ENCODE measurements at places on chromosomes 6 and 20. TPM values are rescaled to one million over a fixed set of nuclear protein-coding genes. Genes with fewer than 3 reads are reported as not detected.

DNA sequence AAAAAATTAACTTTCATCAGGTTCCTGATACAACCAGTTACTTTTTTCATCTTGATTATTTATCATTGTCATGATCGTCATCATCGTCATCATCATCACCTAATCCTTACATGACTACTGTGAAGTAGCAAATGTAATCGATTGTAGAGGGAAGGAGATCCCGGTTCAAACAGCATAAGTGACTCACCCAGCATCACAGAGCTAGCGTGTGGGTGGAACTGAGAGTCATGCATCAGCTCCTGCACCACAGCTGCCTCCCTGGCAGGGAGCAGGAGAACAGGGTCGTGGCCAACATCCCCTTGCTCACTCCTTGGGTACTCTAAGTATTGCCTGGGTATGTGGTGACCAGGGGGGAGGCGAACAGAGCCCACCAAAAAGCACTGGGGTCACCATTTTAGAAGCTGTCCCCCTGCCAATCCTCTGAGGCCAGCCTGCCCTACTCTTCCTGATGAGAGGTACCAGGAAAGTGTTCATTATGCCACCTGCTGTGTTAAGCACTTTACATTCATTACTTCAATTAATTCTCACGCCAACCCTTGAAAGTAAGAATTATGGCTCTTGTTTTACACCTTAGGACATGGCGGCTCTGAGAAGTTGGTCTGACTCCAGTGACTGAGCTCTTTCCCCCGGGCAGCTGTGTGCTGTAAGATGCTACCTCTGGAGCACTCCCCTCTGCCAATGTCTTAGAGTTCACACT lies 425.2 kb downstream of the CD83 start:
- H3K4me3 ChIP-seq, result no peak overlapping the region
- no peaks in the 10 kb centered on the region for H3K36me3 ChIP-seq
- no peak overlapping the region for H3K27ac ChIP-seq
- H3K4me1 ChIP-seq, result peaks cover 4% of the 10 kb centered on the region
- no peaks in the 10 kb centered on the region for H3K27me3 ChIP-seq
- DNase-seq, result no peak

DNA sequence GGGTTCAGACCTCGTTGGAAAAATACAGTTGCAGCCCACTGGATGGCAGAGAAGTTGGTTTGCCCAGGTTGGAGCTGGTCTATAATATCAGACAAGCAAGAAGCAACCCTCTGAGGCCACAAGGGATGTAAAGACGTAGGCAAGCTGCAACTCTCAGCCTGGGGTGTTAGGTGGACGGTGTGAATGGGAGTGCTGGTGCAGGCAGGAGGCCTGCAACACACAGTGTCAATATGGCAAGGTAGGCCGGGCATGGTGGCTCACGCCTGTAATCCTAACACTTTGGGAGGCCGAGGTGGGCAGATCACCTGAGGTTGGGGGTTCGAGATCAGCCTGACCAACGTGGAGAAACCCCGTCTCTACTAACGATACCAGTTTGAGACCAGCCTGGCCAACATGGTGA lies 10.5 kb downstream of the VPS16 start:
- H3K4me1 ChIP-seq, result no peaks in the 10 kb centered on the region
- H3K27me3 ChIP-seq, result no peaks in the 10 kb centered on the region
- no peak overlapping the region for H3K27ac ChIP-seq
- H3K4me3 ChIP-seq, result no peak overlapping the region
- H3K36me3 ChIP-seq, result no peaks in the 10 kb centered on the region

SEL1L2 gene
- total RNA-seq, result not detected

NRSN1 gene
- total RNA-seq, result not detected

HTR1E gene
- total RNA-seq, result not detected

Measured in aorta (tissue), 5 donors.